ENCODE measurements at places on chromosomes 12 and 14.

- no peak for DNase-seq
Observed at GRCh38 chr14:62694075-62694474, 351.2 kb downstream of the KCNH5 start.

- no peak for DNase-seq
Observed at GRCh38 chr12:13383379-13383778, 186.9 kb downstream of the EMP1 start.

- no peak for DNase-seq
Observed at GRCh38 chr12:1769809-1770494, 50.4 kb upstream of the LRTM2 start.

- DNase-seq: no peak
Observed at GRCh38 chr12:107026806-107027635, 40.1 kb upstream of the MTERF2 start.

GRCh38 chr12:107992870-107993451, 136.1 kb upstream of the WSCD2 start:
- DNase-seq: no peak

GRCh38 chr12:93179792-93180191, 197.9 kb upstream of the NUDT4 start:
- no peak for DNase-seq

- no peak for DNase-seq
Observed at GRCh38 chr12:27542628-27543027, 18.6 kb downstream of the PPFIBP1 start.

GRCh38 chr14:99690636-99691035, 6.5 kb downstream of the CYP46A1 start:
- no peak for DNase-seq

- no peak for DNase-seq
Observed at GRCh38 chr12:480831-481816, 21.4 kb downstream of the B4GALNT3 start.

- DNase-seq: no peak
Observed at GRCh38 chr14:37253905-37254304, 56.2 kb downstream of the MIPOL1 start.

- no peak for DNase-seq
Observed at GRCh38 chr14:105076805-105077648, 11.8 kb upstream of the GPR132 start.

- no peak for DNase-seq
Observed at GRCh38 chr14:68757618-68758081, 35.2 kb downstream of the ZFP36L1 start.

- no peak for DNase-seq
Observed at GRCh38 chr12:10304161-10304574, 3.5 kb upstream of the KLRD1 start.

DNA sequence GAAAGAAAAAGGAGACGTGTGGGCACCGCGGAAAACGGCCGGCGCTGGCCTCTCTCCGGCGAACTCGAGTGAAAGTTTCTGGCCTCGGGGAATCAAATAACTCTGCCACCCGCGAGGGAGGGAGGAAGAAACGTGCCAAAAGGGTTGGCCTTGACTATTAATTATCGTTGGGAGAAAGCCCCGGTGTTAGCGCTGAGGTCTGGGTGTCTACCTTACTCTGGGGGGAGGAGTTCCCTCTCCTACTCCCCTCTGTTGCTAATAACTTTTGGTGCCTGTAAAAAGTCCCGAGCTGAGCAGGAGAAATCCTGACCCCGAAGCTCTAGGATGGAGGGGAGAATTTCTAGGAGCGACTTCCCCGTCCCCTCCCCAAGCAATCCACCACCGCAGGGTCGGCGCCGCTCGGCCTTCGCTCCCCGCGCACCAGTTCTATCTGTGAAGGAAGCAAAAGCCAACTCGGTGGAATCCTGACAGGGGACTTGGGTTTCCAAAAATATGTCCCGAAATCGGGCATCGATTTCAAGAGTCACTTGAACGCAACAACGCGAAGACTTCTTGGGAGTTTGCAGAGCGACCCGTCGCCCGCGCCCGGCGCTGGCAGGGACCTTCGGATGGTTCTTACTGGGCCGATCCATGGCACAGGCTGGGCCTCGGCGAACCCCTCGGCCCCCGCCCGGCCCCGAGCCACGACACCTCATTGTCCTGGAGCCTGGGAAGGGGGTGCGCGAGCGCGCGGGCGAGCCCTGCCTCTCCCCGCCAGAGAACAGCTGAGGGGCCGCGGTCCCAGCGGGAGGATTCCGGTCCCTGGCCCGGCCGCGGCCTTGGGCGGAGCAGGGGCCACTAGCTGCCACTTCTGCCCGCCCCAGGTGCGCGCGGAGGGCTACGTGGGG, 1.7 kb downstream of the OTX2 start:
- DNase-seq: no peak

- DNase-seq: no peak
Observed at GRCh38 chr14:23063601-23064000, 6.3 kb upstream of the CDH24 start.

DNA sequence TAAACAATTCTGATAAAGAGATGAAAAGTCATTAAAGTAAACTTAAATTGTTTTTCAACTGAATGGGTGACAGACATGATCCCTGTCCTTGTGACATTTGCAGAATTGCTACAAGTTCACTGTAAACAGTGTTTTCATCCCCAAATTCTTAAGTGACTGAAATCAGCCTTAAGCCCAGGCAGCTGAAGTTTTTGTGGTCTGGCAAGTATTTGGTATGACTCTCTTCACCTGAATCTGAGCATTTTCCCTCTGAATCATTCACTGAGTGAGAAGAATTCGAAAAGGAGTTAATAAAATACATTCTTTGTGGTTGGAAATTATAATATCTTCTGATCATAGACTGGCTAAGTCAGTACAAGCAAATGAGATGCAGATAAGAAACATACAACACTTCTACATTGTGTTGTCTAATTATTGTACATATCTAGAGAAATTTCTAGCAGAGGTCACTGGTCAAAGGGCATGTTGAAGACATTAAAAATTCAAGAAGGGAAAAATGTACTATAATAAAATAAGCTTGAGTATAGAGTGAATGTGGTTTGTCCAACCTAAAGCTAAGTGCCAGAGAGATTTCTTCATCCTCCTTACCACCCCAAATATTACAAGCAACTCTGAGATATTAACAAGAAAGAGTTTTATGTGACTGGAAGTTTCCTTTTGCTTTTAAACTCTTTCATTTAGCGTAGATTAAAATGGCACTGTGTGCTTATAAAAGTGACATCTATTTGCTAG, 177.8 kb upstream of the DIO2 start:
- no peak for DNase-seq

DNA sequence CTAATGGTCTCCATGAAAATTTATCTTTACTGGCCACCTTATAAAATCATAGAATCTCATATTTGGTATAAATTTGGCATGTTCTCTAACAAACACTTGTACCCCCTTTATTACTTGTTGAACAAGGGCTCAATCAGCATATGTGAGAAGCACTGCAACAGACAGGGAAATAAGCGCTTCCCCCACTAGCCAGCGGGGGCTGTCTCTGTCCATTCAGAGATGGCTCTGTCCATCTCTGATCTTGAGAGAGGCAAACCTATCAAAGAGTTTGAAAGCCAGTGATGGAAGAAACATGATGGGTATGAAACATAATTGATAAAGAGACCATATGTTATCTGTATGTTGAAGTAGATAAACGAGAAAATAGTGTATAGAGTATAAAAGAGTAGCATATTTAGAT, 326.8 kb downstream of the PDZRN4 start:
- DNase-seq: no peak

GRCh38 chr12:106329231-106329982, 26.9 kb downstream of the TCP11L2 start:
- no peak for DNase-seq

GRCh38 chr12:47864646-47865235, 40.1 kb downstream of the VDR start:
- DNase-seq: no peak

All from stimulated activated CD8-positive, alpha-beta memory T cell treated with anti-CD3 and anti-CD28 coated beads, Interleukin-2, amount 100 ng/mL, for 48 hours (primary cell).